ENCODE measurements at places on chromosomes 1 and 21. TPM values are rescaled to one million over a fixed set of nuclear protein-coding genes. Genes with fewer than 3 reads are reported as not detected.

GRCh38 chr1:17140279-17140678, 21.0 kb upstream of the PADI2 start:
- no peak for DNase-seq
- no peak overlapping the region for H3K27ac ChIP-seq
- H3K4me3 ChIP-seq: no peak overlapping the region
- H3K4me1 ChIP-seq: no peaks in the 10 kb centered on the region
- H3K27me3 ChIP-seq: peaks cover 11% of the 10 kb centered on the region

DNA sequence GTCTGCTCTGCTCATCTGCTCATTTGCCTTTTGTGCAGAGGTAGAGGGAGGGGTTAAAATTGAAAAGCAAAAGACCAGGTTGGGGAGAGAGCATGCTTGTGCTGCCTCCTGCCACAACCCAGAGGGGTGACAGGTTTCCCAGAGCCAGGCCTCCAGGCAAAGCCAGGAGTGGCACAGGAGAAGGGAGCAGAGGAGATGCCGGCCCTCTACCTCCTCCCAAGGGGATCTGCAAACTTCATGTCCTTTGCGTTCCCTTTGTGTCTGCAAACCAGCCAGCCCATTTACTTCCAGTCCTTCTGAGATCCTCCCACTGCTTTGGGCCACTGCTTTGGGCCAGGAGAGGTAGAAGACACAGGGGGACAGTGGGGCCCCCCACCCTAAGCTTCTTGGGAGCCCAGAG, 67.8 kb downstream of the EPHB2 start:
- no peak overlapping the region for H3K4me3 ChIP-seq
- no peak for DNase-seq
- H3K4me1 ChIP-seq: no peaks in the 10 kb centered on the region
- H3K27me3 ChIP-seq: no peaks in the 10 kb centered on the region

The VWA5B1 gene
- not detected for total RNA-seq

The COL18A1 gene
- total RNA-seq: 166 TPM

Data from adrenal gland (tissue), 19 donors.